ENCODE measurements at places on chromosomes 3 and 15.

DNA sequence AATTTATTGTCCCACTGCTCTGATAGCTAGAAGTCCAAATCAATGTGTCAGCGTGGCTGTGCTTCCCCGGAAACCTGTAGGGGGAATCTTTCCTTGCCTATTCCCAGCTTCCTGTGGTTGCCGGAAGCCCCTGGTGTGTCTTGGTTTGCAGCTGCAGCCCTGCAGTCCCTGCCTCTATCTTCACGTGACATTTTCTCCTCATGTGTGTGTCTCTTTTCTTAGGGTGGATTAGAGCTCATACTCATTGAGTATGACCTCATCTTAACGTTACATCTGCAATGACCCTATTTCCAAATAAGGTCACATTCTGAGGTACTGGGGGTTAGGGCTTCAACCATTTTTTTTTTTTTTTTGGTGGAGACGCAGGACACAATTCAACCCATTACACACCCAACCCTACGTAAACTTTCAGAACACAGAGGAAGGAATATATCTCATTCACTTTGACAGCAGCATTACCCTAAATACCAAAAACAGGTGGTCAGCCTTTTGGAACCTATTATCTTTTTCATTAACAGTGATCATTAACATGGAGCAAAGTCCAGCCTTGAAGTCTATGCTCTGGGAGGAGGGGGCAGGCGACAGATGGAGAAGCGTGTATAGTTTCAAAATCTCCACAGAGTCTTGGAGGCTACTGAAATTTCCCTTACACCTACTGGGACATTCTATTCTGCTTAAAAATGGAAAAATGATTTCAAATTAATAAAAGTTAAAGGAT is 88.6 kb downstream of the RYK start:
- DNase-seq, result no peak

DNA sequence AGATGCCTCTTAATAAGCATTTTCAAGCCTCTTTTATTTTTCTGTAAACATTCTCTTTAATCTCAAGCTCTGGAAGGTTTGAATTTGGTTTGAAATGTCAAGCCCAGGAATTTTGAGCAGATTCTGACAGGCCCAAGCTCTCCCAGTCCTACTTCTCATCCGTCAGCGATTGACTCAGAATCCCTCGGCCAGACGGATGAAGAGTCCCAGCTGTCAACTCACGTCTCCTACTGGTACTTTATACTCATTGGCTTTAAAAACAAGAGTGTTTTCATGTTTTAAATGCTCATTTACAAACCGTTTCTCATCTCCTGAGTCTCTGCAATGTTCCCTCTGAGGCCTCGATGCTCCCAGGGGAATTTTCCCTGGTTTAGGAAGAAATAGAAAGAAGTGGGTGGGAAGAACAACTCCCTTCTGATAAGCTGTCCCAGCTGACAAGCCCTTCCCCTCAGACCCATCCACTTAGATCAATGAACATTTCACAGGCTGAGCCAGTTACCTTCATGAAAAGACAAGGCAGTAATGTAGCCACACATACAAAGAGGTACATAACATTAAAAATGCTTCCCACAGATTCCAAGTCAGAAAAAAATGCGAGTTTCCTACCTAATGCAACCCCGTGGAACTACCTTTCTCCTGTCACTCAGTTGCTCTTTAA is 478.2 kb upstream of the DPH6 start:
- no peak for DNase-seq

GRCh38 chr3:152902141-152902669 is 67.3 kb downstream of the P2RY1 start:
- DNase-seq, result no peak

DNA sequence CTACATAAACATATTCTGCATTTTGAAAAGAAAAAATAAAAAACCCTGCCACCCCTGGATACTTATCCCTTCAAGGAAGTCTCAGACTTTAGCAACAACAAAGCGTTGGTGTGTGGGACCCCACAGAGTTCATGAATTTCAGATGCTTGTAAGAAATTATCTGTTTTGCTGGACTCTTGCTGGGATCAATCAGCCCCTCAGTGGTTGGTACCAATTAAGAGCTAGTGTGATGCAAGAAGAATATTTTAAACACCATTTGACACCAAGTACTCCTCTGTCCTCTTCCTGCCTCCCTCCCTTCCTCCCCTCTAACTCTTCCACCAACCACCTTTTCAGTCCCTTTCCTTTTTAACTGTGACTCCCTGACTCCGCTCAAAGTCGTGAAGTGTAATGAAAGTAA is 51.5 kb downstream of the SST start:
- DNase-seq, result no peak

DNA sequence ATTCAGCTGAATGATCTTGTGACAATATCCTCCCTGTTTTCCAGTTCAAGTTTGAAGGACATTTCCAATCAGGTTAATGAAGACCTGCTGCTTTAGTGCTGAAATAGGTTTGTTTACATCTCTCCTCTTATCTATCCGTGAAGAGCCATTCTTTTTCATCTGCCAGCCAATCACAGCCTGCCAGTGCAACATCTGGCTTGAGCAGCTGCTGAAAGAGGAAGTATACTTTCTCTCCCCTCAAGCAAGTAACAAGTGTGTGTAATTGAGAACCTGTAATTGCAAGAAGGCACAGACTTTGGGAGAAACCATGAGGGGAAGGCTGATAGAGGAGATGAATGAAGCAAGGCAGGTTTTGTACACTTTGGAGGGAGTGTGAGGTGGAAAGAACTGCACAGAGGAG is 404.3 kb downstream of the AGBL1 start:
- no peak for DNase-seq

DNA sequence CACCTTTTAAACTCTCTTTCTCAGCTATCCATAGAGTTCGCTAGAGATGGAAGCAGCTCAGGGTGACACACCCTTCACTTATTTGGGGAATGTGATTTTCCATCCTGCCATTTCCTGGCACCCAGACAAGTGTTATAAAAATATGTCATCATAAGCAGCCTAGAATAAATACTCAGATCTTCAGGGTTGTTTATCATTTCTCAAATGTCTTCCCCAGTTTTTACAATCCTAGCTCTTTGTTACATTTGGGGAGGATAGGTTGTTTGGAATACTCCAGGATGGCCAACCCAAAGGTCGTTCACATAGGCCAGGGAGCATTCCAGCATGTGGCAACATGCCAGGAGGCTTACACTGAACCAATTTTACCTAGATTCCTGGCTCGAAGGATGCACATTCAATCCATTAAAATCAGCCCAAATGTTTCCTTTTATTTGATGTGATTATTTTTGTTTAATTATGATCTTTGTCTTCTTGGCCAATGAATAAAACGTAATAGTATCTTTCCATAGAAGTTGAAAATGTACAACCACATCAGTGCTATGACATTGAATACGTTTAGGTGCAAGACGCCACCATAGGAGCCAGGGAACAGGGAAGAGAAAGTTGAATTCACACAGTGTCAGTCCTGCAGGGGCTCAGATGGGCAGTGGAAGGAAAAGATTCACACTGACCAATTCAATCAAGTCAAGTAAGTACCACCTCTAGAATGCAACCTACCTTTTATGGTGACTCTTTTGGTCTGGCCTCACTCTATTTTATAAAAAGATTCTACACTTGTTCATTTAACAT is 537.7 kb upstream of the MDFIC2 start:
- no peak for DNase-seq

DNA sequence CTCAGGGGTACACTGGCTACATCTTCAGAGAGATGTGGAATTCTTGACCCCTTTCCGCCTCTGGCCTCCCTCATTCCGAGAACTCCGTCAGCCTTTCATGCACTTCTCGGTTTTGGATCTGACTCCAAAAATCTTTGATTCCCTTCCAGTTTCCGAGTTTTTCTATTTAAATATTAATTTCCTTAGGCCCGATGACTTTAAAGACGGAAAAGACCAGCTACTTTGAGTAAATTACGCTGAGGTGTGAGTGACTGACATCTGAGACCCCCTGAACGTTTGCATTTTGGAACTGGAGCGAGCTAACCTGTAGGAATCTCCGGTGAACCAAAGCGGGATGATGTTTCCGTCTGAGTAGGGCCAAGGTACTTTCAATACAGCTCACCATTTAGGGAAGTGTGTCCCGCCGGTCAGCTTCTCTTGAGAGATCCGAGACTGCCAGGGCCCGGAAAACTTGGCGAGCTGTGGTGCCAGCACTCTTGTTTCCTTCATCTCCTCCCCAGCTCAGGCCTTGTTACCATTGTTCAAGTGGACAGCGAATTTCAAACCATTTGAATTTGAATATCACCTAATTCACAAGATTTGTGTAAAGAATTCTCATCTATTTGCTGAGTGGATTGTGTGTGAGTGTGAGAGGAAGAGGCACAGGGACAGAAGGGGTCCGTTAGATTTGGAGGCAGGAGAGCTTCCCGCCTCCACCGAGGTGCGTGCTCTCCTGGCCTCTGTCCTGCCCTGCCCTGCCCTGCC is 5.4 kb downstream of the SOX14 start:
- DNase-seq, result no peak

DNA sequence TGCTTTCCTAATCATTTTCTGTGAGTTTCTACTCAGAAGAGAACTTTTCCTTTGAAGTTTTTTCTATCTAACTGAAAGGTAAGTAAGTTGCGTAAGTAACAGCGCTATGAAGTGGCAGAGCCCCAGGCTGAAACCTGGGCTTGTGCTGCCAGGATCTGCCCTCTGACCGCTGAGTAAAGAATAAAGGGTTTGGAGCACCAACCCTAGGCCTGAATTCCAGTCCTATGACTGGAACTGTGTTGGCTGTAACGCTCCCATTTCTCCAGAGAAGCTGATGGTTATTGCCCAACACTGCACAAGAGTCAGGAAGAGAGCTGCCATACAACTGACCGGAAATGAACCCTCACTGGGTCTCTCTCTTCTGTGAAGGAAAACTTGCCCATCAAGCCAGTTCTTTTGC is 87.0 kb downstream of the FOXB1 start:
- DNase-seq, result no peak

DNA sequence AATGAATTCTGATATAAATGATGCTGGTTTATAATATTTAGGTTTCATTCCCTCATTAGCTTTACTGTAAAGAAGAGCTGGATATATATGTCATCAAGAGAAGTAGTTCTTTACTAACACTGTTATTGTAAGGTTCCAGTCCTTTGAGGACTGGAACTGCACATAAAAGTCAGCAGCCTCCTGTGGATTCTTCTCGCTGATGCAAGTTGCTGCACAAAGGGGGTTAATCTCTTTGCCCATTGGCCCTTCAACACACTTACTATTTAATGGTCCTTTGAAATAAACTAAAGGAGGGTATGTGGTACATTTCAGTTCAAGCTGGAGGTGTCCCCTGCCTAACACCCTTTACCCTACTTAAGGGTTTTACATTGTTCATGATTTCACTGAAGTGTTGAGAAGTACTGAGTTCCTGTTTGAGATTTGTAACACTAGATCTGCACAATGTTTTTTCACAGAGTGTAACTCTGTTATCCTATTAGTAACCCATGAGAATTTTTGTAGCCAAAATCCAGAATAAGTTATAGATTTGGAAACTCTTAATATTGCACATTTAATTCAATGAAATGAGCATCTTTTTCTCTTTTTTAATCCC is 43.9 kb downstream of the NR2C2 start:
- DNase-seq, result no peak

DNA sequence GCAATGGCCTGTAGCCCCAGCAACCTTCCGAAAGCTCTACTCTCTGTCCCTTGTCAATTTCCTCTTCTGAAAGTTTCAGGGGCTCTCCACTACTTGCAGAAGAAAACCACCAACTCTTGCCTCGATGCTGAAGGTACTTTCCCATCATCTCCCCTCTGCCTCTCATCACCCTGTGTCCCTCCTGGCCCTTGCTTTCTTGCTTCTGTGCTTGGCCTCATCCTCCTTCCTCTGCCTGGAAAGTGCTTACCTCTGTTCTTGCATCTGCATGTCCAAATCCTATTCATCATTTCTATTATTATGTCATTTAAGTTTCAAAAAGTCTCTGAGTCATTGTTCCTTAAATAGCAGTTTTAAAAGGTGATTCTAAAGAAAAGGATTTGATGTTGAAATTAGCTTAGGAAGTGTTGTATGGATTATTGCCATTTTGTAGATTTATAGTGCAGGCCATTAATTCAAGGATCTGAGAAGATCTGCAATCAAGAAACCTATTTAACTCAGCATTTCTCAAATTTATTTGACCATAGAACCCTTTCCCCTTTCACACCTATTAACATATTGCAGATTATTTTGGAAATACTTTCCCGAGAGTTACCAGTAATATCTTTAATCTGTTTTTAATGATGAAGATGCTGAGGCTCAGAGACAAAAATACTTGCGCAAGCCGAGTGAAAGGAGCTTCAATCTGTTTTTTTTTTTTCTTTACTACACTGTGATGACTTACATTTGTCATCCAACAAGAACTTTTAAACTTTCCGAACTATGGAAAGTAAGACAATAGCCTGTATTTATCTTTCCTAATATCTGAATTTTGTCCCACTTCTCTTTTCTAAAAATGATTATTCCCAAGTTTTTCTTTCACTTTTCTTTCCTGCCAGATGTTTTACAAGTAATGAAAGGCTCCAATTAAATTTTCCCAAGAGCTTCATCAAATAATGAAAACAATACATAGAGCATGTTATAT is 22.3 kb upstream of the CFAP161 start:
- DNase-seq, result no peak

DNA sequence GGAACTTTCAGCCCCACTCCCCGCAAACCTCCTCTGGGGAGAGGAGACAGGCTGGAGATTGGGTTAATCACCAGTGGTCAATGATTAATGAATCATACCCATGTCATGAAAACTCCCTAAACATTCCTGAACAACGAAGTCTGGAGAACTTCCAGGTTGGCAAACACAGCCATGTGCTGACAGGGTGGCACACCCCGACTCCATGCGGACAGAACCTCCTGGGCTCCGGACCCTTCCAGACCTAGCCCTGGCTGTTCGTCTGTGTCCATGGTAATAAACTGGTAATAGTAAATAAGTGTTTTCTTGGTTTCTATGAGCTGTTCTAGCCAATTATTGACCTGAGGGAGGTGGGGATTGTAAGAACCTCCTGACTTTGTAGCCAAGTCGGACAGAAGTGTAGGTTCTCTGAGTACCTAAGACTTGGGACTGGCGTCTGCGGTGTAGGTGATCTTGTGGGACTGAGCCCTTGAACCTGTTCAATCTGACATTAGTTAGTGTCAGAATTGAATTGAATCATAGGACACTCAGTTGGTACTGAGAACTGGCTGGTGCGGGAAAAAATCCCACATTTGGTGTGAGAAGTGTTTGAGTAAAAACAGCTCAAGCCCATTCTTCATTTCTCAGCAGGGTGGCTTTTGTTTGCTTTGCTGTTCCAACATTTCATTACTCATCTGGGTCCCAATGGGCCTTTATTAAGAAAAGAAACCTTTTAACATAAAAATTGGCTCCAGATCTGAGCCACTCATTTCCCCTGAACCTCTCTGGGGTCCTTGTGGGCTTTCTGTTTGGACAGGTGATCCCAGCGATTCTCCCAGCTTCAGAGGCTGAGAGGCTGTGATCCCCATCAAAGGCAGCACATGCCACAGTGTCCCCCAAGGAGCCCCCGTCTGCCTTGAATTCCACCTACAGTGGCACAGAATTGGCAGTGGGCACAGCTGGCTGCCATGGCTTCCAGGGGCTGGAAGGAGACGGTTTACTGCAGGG is 151.0 kb downstream of the TJP1 start:
- DNase-seq, result no peak

DNA sequence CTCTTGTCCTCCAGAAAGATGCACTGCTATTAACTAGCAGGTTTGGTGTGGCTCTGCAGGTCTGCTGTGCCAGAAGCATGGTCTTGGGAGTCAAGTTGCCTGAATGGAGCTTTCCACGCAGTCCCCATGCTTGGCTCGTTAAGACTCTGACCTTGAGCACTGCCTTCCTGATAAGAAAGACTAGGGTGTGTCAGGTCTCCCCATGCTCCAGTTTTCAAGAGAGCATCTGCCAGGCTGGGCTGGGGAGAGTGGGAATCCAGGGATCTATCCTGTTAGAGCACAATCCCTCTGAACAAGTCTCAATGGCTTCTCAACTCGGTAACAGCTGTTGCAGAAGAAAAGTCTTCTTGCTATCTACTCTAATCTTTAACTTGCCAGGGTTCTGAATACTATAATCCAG is 98.2 kb downstream of the TJP1 start:
- DNase-seq, result no peak
